T-helper 22 cell (primary cell): ENCODE measurements at places on chromosomes 6 and 20.

DNA sequence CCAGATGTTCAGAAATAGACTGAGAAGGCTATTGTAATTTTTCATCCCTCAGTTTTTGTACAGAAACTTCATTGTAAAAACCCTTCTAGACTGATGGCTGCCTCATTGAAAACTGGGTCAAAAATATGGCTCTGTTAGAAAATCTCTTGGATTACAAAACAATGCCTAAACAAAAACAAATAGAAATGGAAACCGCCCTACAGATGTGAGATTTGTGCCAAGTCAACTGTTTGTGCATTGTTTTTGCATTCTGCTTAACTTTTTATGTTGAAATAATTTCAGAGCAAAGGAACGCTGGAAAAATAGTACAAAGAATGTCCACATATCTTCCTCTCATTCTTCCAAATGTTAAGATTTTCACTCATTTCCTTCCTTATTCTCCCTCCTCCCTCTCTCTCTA is 425.1 kb downstream of the FOXA2 start:
- DNase-seq: no peak

GRCh38 chr6:22448291-22448711 is 121.1 kb upstream of the HDGFL1 start:
- DNase-seq: no peak

- DNase-seq: no peak
These were observed 23.0 kb downstream of the CEBPB start for GRCh38 chr20:50213531-50214106.

DNA sequence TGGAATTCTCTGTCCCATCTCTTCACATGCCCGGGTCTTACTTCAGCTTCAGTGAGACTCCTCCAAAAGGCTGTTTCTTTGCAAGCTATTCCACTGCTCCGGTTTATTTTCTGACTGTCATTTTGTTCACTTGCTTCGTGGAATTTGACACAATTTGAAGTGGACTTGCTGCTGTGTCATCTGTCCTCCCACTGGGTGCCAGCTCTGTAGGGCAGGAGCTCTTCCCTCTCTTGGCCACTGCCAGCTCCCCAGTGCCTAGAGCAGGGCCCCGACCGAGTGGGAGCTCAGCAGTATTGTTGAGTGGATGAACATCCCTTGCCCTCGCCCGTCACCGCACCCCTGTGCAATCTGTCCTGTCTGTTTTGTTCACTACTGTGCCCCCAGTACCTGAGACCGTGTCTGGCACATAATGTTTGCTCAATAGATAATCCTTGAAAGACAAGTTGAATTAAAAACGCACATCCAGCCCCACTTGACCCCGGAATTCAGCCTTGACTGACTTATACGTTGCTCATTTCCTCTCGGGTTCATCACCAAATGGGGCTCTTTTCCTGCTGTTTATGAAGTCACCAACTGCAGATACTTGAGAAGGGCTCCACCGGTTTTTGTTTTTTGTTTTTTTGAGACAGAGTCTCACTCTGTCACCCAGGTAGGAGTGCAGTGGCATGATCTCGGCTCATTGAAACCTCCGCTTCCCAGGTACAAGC is 170.3 kb upstream of the KCNG1 start:
- DNase-seq: no peak

DNA sequence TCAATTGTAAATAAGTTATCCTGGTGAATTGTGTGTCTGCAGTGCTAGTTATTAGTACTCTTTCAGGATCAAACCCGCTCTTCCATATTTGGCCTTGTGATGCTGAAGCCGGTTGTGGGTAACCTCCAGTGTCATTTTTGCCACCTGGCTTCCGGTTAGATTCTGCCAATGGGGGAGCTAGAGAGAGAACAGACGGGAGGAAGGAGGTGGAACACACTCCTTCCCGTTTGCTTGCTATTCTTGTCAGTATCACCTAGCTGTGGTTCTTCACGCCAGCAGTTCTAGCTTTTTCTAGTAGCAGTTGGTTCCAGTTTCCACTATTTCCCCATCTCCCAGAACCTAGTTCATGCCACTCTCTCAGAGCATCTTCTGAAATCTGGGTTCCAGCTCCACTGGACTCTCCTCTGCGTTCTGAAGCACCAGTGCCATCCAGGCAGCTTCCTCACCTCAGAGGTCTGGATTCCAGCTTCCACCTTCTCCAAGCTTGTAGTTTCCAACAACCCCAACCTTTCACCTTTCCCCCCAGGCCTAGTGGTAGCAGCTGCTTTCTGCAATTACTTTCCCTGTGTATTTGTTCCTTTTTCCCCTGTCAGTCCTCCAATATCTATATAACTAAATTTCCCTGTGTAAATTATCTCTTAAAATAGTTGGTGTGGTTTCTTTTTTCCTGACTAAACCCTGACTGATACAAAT is 46.9 kb upstream of the LOC128125822 start:
- DNase-seq: no peak

DNA sequence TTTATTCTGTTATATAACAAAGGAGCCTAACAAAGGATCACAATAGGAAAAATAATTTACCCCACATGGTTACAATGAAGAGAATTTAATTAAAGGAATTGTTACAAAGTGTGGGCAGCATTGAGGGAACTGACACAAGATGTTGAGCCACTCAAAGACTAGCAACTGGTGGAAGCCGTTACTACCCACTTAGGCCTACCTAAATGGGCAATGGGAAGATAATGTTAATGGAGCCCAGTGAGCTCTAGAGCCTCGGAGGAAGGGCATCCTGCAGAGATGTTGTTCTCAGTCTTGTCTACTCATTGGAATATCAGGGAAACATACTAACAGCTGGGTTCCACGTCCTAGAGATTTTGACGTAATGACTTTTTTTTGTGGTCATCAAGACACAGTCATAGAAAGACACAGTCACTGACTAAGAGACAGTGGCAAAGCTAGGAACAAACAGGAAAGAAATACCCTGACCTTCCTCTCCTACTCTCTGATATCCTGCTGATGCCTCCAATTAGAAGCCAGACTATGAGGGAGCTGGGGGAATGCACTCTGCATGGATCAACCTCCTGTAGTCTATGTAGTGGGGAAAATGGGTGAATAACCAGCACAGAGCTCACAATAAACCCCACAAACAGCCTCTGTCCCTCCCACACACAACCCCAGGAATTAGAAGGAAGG is 523.8 kb upstream of the FLRT3 start:
- no peak for DNase-seq

GRCh38 chr20:59976156-59976782 is 18.0 kb downstream of the CDH26 start:
- no peak for DNase-seq

GRCh38 chr20:50980071-50980681 is 21.6 kb downstream of the MOCS3 start:
- no peak for DNase-seq

GRCh38 chr6:203661-204060 is 88.6 kb upstream of the DUSP22 start:
- DNase-seq: no peak

- no peak for DNase-seq
These were observed 280.7 kb upstream of the NT5E start for GRCh38 chr6:85169189-85169588.

GRCh38 chr6:19839237-19839546 is 2.0 kb downstream of the ID4 start:
- no peak for DNase-seq

- DNase-seq: no peak
These were observed 40.1 kb downstream of the VTA1 start for GRCh38 chr6:142187209-142187608.

DNA sequence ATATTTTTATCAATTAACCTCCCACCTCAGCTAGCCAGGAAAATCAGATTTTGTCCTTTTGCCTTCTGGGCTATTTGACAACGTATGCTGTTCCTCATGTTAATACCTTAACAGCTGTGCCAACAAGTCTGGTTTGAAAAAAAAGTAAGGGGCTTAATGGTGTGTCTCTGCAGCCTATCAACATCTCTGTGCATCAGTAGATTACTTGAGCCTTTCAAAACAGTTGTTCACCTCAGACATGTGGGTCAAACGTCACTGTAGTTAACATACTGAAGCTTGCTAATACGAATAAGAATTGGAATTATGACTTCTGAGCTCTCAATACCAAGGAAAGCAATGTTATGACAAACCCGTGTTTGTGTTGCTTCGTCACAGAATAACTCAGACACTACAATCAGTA is 23.0 kb downstream of the CEP57L1 start:
- no peak for DNase-seq

DNA sequence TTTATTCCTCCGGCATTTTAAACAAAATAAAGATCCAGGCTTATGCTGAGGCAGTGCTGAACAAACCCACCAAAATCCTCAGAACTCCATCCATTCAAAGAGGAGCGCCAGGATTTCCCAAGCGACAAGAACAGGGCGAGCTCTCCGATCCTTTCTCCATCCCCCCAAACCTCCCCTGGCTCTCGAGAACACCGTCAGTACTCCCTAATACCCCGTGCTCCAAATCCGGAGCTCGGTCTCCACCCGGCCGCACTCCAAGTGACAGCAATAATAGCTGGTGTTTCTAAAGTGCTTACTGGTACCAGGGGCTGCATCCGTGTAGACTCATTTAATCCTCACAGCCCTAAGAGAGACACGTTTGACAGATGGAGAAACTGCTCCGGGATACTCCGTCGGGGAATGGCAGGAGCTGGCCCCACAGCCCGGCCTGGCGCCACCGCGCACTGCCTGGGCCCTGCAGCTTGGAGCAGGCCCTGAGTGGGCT is 277.1 kb upstream of the QKI start:
- no peak for DNase-seq

- no peak for DNase-seq
These were observed 18.6 kb downstream of the TAB2 start for GRCh38 chr6:149335924-149336608.

DNA sequence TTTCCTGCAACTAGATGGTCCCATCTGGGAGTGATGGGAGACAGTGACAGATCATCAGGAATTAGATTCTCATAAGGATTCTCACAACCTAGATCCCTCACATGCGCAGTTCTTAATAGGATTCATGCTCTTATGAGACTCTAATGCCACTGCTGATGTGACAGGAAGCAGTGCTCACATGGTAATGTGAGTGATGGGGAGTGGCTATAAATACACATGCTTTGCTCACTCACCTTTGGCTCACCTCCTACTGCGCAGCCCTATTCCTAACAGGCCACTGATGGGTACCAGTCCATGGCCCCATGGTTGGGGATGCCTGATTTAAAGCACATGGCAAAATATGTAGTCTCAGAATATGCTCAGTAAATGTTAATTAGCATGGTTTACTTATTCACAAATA is 80.6 kb upstream of the MBOAT1 start:
- DNase-seq: no peak

GRCh38 chr20:2865101-2865500 is 8.2 kb upstream of the PTPRA start:
- no peak for DNase-seq

DNA sequence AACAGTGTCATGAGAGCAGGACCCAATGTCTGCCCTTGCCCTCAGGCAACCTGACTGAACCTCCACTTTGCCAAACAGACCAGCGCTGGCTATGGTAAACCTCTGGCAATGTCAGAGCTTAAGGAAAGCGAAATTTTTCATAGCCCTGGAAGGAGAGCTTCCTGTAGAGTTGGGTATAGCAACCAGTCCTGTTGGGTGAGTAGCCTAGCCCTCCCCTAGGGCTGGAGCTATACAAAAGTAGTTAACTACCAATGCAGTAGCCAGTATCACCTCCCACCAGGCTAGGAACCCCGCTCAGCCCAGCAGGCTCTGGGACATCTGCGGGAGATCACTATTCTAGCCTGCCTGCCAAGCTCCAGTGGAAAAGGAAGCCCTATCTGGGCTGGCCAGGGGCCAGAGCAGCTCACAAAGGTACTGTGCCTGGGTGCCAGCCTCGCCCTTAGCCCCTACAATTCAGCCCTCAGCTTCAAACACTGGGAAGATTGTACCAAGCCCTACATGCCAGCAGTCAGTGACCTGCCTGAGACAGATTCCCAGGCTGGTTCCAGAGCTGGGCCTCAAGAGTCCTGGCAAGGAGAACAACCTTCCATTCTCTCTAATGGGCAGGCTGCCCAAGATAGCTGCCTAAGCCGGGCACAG is 7.9 kb downstream of the WFDC3 start:
- DNase-seq: no peak

DNA sequence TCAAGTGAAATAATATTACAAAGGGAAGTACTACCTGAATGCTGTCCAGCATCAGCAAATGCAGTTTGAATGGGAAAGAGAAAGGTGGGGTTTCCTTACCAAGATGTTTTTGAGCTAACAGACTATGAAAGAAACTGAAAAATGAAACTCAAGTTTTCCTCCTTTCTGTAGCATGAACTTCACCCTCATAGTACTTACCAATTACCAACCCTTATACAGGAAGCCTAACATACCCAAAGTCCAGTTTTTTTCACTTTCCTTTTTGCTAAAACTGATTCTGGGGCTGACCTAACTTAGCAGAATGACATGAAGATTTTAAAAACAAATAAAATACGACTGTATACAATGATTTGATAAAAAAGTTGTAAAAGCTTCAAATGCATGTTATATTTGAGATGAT is 5.2 kb downstream of the ZNFX1 start:
- DNase-seq: no peak

DNA sequence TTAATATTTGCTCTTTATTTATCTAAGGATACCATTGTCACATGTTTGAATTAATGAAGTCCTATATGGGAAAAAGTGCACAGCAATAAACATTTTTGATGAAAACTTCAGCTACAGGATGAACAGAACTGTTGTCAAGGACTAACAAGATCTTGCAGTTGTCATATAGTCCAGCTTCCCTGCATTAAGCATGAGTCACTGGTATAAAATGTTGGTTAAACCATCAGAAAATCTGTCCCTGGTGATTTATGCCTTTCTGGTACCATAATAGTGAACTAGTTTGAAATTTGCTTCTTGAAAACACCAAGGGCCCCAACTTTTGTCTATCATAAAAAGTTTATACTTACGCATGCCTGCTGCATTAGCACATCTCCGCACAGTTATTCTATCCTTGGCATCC is 60.4 kb upstream of the RSPO3 start:
- DNase-seq: no peak

- DNase-seq: no peak
These were observed at the start of gene PRELID3B for GRCh38 chr20:59042151-59042795. Gene PRELID3B, minus strand, starts transcription at chr20:59042786. Its CDS starts 56 bp downstream, at chr20:59042730.

DNA sequence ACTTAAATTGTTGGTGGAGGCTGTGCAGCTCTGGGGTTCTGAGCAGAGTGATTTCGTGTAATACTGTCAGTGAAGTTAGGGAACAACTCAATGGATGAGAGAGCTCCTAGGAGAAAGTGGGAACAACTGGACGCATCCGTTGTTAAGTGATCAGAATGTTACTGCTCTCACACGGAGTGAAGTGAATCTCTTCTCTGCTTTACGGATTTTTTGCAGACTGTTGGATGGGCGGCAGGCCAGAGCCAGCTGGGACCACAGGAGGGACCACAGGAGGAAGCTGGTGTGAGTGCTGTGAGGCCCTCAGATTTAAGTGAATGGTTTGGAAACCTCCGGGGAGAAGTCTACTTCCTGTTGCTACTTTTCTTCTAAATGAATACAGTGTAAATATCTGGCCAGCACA is 23.7 kb upstream of the PPP1R14C start:
- no peak for DNase-seq

- DNase-seq: no peak
These were observed 41.0 kb downstream of the SAMD5 start for GRCh38 chr6:147549531-147549930.

DNA sequence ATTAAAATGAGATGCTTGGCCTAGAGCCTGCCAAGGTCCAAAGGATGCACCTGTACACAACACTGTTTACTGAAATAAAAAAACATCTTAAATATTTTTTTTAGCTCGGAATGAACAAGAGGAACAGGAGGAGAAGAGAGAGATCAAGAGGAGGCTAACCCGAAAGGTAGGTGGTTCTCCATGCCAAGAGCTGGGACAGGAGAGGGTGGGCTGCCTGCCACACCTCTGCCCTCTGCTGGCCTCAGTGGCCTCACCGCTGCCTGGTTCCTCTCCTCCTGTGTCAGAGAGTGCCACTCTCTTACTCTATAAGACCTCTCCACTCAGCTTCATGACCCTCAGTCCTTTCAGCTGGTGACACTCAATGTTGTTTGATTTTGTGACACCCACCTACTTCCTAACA is 50.2 kb downstream of the TBC1D7 start:
- DNase-seq: no peak
